ENCODE measurements at places on chromosomes 5 and 9.
A peak's percentile ranks its signal among the peaks of the same experiment; 100 is the strongest.

- peak; percentile 63 for DNase-seq
These were observed 209.9 kb upstream of the VLDLR start for GRCh38 chr9:2411459-2412215.

- no peak for DNase-seq
These were observed 432 bp downstream of the HSPA9 start for GRCh38 chr5:138574744-138575193.

DNA sequence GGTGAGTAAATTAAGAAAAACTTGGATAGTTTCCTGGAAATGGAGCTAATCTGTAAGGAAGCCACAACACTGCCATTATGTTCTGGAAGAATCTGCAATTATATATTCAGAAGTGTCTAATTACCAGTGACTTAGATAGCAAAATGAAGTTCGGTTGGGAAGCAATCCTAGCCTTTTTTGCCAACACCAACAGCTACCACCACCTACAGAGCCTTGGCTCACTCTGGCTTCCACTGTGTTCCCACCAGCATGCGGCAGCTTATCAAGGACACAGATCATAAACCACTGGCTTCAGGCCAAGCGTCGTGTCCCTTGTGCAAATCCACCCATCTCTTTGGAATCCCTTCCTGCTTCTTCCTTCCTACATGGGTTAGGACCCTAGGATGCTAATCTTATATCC lies 118.0 kb upstream of the PCA3 start:
- peak; percentile 66 for DNase-seq

DNA sequence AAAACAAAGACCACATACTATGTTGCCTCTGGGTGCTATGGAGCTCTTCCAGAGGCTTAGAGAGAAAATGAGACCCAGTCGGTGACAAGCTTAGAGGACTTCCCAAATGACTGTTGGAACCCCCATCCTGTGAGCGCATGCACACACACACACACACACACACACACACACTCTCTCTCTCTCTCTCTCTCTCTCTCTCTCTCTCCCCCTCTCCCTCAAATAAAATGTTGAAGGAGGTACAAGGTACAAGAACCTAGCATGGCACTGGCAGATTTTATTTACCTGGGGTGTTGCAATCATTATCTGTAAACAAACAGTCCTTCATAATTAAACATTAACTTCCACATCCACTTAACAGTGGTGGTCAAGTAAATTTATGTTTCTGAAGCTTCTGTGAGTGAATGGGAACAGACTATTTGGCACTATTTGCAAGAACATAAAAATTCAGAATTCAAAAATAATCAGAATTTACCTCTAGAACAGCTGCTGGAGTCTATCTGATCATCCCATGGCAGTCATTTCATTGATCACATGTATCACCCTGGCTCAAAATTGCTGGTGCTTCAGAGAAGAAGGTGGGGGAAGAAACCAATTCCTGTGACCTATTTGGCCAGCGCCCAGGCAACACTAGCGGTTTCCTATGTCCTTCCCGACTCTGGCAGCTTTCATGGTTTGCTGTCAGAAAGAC lies 24.9 kb downstream of the TRPM3 start:
- DNase-seq, result no peak

- no peak for DNase-seq
These were observed 7.4 kb downstream of the CTNNA1 start for GRCh38 chr5:138760448-138761110.

DNA sequence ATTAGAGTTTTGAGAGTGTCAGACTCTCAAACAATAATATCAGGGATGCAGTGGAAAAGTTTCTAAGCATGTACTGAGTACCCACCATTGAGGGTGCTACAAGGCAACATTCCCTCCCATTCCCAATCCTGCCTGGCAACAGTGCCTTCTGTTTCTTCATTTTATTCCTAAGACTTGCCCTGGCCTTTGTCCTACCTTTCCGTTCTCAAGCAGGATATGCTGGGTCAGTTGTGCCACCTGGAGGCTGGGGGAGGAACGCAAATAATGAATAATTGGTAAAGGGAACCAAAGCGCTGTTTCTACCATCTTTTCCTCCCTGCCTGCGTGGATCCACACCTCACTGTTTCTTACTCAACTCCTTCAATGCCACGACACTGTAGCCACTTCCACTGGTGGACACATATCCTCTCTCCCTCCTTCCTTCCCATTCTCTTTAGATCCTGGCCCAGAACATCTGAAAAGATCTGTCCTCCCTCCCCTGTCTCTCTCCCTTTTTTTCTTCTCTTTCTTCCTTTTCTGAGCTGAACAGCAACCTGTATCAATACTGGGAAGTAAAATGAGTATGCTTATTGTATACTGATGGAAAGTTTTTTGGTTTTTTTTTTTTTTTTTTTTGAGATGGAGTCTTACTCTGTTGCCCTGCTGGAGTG lies 149.5 kb downstream of the C9orf152 start:
- peak; percentile 52 for DNase-seq

Data from astrocyte of the spinal cord (primary cell).